ENCODE measurements at places on chromosomes 11 and 22. TPM values are rescaled to one million over a fixed set of nuclear protein-coding genes. Genes with fewer than 3 reads are reported as not detected.

The TEAD1 gene
- 92.5 TPM for total RNA-seq

The NXPE2 gene
- total RNA-seq = not detected

GRCh38 chr11:112280268-112281126 lies 19.8 kb upstream of the PLET1 start:
- DNase-seq = peak; percentile 59

DNA sequence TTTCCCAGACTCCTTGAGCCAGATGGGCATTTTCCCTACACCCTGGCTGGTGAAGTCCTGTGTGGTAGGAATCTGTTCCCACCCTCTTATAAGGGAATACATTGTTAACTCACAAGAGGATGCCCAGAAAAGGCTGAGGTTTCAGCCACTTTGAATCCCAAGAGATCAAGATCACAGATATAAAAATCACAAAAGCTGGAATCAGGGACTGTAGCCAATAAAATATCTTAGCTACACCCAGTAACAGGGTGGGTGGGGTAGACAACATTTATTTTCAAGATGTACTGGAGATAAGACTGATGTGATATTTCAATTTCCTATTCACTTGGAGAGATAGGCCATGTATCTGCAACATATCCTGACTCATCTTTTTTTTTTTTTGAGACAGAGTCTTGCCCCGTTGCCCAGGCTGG lies 50.3 kb downstream of the COPB1 start:
- peak; percentile 61 for DNase-seq

DNA sequence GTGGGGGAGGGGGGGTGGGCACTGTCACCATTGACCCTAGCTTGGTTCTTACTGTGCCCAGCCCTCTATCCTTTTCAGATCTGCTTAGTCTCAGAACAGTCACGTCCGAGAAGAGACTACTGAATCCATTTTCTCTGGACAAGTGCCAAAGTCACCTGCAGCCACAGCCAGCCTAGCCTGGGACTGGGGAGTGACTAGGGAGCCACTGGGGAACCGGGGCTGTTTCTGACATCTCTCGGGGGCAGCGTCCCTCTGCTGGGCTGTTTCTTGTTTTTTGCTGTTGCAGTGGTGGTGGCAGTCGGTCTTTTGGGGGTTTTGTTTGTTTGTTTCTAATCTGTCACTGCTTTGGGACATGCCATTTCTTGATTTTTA lies 8.7 kb downstream of the SLC37A2 start:
- DNase-seq = no peak

- DNase-seq = peak; percentile 83
Observed at GRCh38 chr11:32088117-32088941, 2.5 kb upstream of the RCN1 start.

GRCh38 chr11:125141178-125141577 lies 23.4 kb upstream of the PKNOX2 start:
- DNase-seq = no peak
